NCI-H2171 (cell line): ENCODE measurements at places on chromosomes 16 and 17.

GRCh38 chr16:930511-930910 lies 40.3 kb downstream of the LMF1 start:
- DNase-seq: no peak

DNA sequence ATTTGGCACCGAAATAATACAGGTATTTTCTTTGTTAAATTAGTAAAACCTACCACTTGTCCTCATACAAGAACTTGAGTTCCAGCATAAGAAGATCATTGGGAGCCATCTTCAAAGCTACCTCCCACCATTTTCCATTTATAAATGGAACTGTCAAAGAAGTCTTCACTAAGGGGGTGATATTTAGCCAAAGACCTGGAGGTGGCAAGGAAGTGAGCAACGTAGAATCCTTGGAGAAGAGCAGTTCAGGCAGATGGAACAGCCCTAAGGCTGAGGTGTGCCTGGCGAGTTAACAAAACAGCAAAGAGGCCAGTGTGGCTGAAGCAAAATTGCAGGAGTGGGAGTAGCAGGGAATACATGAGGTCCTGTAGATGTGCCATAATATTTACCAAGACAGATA lies 1.8 kb downstream of the KCNJ16 start:
- no peak for DNase-seq

DNA sequence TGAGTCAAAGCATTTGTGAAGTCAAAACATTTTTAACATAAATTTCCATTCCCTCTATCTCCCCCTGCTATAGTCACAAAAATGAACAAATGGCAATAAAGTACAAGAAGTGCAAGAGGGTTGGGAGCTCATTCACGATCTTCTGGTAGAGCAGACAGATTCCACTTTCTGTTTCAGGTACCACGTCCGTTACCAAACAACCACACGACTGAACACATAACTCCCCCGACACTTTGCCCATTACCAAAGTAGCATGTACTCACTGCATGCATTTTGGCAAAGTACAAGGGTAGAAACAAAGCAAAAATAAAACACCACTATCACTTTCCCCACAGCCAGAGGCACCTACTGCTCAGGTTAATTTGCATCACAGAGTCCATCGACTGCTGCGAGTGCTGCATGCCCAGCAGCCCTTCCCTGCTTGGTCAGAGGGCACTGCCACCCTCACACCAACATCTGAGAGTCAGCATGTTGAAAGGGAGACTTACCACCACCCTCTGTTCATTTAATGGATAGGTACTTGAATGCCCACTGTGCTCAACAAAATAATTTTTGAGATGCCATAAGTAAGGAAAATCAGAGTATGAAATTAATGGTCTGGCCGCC lies 150.3 kb upstream of the AXIN2 start:
- no peak for DNase-seq

DNA sequence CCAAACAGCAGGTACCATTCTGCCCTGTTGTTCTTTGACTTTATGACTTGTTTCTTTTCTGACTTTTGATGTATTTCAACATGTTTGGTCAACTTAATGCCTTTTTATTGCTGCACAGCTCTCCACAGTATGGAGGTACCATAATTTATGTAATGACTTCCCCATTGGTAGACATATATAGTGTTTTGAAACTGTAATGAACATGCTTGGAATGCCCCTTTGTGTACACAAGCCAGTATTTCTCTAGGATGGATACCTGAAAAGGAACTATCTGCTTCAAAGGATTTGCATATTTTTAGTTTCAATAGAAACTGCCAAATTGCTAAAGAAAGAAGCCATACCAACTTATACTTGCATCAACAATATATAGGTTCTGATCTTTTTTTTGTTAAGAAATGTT lies 66.1 kb downstream of the NOG start:
- no peak for DNase-seq

DNA sequence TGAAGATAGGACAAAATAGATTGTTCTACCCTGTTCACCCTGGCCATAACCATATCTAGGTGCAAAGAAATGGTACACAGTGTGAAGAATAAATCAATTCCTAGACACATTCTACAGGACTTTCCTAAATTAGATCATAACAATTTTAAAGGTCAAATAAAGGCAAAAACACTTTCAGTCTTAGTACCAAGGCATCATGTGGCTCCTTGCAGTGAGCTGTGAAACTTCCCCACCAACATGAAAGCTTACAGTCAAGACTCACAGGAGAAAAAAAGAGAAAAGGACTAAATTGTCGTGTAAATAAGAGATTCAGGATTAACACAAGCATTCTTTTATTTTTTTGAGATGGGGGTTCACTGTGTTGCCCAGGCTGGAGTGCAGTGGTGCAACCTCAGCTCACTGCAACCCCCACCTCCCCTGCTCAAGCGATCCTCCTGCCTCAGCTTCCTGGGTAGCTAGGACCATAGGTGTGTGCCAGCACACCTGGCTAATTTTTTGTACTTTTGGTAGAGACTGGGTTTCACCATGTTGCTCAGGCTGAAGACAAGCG lies 14.2 kb downstream of the NSMCE1 start:
- DNase-seq: no peak

GRCh38 chr17:4375039-4375748 lies 8.7 kb upstream of the UBE2G1 start:
- no peak for DNase-seq

- DNase-seq: no peak
These were observed 317.5 kb upstream of the EEF2KMT start for GRCh38 chr16:5415123-5415522.

- DNase-seq: no peak
These were observed 161.3 kb upstream of the ZFHX3 start for GRCh38 chr16:73209190-73209589.
